ENCODE measurements at places on chromosomes 11 and 22.

GRCh38 chr11:64861227-64861975, 16.9 kb upstream of the CDC42BPG start:
- no peak for DNase-seq

DNA sequence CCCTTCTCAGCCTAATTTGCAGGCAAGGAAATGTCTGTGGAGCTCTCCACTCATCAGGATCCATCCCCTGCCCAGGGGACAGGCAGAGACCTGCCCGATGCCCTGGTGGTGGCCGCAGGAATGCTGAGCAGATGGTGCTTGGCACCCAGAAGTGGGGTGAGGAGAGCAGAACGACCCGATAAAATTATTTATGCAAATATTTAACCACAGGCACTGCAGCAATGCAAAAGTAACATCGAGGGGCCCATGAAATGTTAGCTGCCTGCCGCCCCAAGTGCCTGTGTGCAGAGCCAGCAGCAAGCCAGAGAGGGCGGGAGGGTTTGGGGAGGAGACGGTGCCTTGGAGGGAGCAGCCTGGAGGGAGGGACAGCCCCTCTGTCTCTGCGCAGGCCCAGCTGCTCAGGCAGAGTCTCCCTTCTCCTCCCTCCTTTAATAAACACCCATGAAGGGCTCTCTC, 205.5 kb downstream of the CTTN start:
- no peak for DNase-seq

DNA sequence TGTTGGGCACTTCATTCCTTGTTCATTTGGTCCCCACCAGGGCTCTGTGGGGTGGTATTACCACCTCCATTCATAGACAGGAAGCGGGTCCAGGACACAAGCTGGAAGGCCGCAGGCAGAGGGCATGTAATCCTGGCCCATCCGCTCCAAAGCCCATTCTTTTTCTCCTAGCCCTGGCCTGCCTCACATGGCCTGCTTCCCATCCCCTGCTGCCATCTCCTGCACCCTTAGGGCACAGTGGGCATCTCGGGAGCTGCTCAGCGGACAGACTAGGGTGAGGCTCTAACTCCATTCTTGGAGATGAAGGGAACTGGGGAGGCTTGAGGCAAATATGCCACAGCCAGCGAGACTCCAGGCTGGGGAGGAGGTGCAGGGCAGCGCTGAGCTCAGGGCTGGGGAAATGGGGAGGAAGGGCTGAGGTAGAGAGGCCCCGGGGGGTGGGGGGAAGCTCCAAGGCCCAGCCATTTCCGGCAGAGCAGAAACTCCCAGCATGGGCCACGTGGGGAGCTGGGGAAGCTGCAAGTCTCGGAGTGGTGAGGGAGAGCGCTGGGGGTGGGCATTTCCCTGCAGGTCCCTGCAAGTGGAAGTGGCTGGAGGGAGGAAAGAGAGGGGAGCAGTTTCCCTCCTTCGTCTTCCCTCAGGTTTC, 14.3 kb upstream of the BCL9L start:
- no peak for DNase-seq

DNA sequence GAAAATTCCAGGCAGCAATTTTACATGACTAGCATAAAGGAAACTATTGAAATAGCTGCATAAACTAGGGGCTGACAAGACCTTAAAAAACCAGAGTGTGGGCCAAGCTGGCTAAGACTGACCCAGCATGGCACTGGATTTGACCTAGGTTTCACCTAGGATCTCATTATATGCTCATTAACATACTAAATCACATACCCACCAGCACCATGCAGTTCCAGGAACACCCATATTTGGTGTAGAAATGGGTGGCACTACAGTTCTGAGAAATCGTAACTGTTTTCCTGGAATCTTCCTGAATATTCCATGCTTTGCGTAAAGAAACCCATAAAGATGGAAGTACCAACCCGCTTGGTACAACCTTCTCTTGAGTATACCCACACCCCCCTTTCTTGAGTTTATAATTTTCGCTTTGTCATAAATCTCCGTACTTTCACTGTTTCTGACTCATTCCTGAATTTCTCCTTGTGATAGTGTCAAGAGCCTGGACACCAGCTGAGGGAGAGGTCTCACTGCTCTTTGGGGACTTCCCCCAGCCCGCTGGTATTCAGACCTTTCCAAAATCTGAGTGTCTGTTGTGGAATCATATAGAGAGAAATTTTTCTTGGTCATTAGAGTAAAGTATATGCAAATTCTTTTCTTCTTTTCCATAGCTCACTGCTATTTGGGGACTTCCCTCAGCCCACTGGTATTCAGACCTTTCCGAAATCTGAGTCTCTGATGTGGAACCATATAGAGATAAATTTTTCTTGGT, 55.1 kb downstream of the MTMR3 start:
- DNase-seq, result no peak

DNA sequence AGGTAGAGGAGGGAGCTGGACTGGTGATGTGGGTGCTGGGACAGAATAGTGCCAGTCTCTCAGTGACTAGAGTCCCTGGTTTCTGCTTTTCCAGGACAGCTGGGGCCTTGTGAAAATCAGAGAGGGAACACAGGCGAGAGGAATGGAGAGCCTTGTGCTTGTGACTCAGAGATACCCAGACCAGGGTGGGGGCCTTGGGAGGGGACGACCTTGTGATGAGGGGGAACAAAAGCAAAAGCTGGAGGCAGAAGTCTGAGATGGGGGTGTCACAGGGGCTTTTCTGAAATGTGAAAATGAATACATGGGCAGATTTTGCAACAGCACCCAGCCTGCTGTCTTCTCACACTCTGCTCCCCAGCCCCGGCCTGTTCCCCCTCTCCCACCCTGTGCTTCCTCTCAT, 3.4 kb upstream of the NR1H3 start:
- DNase-seq, result no peak

DNA sequence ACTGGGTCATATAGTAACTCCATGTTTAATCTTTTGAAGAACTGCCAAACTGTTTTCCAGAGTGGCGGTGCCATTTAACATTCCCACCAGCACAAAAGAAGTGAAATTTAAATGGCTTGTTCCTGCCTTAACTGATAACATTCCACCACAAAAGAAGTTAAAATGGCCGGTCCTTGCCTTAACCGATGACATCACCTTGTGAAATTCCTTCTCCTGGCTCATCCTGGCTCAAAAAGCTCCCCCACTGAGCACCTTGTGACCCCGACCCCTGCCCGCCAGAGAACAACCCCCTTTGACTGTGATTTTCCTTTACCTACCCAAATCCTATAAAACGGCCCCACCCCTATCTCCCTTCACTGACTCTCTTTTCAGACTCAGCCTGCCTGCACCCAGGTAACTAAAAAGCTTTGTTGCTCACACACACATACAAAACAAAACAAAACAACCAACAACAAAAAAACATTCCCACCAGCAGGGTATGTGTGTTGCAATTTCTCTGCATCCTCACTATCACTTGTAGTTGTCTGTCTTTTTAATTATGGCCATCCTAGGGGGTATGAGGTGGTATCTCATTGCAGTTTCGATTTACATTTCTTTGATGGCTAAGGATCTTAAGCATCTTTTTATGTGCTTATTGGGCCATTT, 109.0 kb downstream of the FAR1 start:
- no peak for DNase-seq

DNA sequence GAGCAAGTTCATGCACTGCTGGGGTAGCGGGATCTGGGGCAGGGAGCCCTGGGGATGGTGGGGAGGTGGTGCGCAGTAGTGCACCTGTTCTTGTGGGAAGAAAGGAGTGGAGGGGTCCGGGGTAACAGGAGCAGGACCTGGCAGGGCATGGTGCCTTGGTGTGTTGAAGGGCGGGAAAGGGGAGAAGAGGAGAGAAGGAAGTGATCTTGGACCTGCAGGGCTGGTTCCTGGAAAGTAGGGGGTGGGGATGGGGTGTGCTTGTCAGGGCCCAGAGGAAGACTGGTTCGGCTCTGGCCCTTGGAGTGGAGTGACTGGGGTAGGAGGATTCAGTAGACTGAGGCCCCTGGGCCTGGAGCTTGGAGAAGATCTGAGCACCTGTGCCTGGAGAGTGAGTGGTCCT, 10.9 kb upstream of the CAPN5 start:
- no peak for DNase-seq

GRCh38 chr22:46421267-46421666, 85.8 kb downstream of the TRMU start:
- peak; percentile 19 for DNase-seq

DNA sequence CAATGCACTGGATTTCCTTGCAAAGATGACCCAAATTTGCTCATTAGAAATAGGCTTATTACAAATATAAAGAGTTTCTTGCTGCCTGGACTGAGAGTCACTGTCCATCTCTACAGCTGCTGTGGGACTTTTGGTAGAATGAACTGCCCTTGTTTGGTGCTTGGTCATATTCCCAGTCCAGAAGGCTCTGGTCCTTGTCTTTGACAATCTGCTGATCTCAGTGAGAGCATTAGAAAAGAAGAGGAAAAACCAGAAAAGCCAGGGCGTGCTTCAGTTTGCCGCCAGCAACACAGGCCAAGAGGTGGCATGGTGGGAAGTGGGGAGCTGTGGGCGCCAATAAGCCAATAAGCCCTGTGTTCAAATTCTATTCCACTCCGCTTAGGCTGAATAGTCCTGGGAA, 48.2 kb upstream of the PARVA start:
- DNase-seq, result no peak

GRCh38 chr22:23822101-23822671, 16.6 kb downstream of the DERL3 start:
- no peak for DNase-seq

DNA sequence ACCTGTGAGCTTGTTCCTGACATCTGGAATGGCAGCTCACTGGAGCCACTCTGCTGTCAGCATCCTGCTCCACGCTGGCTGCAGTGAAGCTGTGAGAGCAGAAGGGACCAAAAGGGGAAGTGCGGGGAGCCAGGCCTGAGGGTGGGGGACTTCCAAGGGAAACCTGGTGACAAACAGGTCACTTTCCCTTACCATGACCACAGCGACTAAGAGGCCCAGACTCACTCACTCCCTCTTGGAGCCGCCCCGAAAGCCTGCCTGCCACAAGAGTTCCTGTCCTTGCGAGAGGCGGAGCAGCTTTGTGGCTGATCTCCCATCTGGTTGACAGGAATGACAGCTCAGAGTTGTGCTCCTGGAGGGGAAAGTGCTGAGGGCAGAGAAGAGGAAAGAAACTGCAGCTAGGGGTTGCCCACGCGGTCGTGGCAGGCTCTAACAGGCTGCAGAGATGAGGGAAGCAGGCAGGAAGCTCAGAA, 183.8 kb upstream of the NTM start:
- no peak for DNase-seq

- no peak for DNase-seq
These were observed 108.5 kb downstream of the TSPAN18 start for GRCh38 chr11:44835296-44835695.

- DNase-seq, result no peak
These were observed at the start of gene OR51A7 for GRCh38 chr11:4903484-4903883. Gene OR51A7, plus strand, starts transcription at chr11:4903783. Its CDS starts 3,587 bp downstream, at chr11:4907370.

- DNase-seq, result no peak
These were observed 8.6 kb downstream of the EXPH5 start for GRCh38 chr11:108584973-108585372.

- DNase-seq, result no peak
These were observed 28.1 kb downstream of the IGSF9B start for GRCh38 chr11:133928628-133929059.

DNA sequence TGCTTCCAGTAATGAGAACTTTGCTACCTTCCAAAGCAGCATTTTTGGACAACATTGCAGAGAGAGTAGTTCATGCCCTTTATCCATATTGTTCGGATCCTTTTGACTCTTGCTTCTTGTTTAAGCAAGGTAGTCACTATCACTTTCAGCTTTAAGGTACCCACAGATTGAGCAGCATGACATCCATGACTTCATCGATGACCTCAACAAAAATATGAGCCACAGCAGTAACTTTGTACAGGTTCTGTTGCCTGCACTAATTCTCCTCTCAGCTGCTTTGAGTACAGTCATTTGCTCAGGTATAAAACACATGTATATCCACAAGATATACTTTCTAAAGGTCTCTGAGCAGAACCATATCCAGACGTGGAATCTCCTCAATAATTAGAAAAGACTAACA, 546.3 kb downstream of the SOX6 start:
- DNase-seq, result no peak

GRCh38 chr22:42056757-42057511, 13.7 kb downstream of the NAGA start:
- DNase-seq, result no peak

GRCh38 chr11:78815831-78816230, 241.2 kb upstream of the NARS2 start:
- no peak for DNase-seq

DNA sequence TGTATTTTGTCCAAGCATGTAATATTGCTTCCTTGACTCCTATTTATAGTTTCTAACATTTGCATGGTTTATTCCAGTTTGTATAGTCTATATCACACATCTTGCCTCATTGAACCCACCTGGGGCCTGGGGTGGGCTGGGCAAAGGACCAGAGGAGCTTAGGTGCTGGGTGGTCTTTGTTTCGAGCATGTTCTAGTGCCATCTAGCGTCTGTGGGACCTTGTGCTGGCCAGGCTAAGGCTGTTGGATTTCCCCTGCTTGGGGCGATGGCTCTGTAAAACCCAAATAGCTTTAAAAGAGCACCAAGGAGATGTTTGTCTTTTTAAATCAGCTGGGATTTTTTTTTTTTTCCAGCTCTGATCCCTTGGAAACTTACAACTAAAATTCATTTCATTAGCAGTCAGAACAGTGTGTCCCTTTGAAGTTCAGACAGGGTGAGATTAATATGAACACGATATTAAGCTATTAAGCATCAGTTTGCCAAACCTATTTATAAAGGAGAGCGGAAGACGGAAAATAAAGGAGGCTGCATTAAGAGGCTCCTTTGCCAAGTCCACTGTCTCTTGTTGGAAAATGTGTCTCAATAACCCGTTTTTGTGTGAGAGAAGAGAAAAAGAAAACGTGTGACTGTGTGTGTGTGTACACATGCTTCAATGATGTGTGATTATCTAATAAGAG, 157.4 kb downstream of the COMMD9 start:
- DNase-seq, result no peak

- no peak for DNase-seq
These were observed 132.9 kb downstream of the CHST1 start for GRCh38 chr11:45532546-45532945.

- no peak for DNase-seq
These were observed at the start of gene BARX2 for GRCh38 chr11:129375751-129376657. Gene BARX2, plus strand, starts transcription at chr11:129375848. Its CDS starts 188 bp downstream, at chr11:129376036.
